CD8-positive, alpha-beta memory T cell (primary cell): ENCODE measurements at places on chromosomes 1 and 21.

GRCh38 chr1:175147569-175147968 lies 45.0 kb downstream of the KIAA0040 start:
- H3K36me3 ChIP-seq, result no peaks in the 10 kb centered on the region
- no peaks in the 10 kb centered on the region for H3K4me1 ChIP-seq
- H3K27ac ChIP-seq, result no peak overlapping the region
- DNase-seq, result no peak

- no peak for DNase-seq
- no peak overlapping the region for H3K27ac ChIP-seq
- no peaks in the 10 kb centered on the region for H3K36me3 ChIP-seq
- no peak overlapping the region for H3K4me3 ChIP-seq
- no peaks in the 10 kb centered on the region for H3K27me3 ChIP-seq
Measured at GRCh38 chr1:242452573-242452972, 71.9 kb downstream of the PLD5 start.

DNA sequence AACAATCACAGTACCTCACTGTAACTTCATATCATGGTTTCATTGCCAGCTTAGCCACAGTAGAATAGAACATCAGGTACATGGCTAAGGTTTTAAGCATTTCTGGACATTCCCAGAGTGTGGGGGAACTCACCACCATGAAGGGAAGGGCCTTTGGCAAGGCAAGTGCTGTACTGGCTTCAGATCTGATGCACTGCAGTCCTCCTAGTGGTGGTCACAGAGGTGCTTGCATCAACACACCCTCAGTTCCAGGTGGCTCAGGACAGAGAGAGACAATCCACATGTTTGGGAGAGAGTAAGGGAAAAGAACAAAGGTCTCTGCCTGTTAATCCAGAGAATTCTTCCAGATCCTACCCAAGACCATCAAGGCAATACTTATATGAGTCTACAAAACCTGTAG lies 528.4 kb upstream of the RGS18 start:
- no peak overlapping the region for H3K4me3 ChIP-seq
- no peaks in the 10 kb centered on the region for H3K27me3 ChIP-seq
- H3K4me1 ChIP-seq, result no peaks in the 10 kb centered on the region
- no peak overlapping the region for H3K27ac ChIP-seq
- DNase-seq, result no peak

DNA sequence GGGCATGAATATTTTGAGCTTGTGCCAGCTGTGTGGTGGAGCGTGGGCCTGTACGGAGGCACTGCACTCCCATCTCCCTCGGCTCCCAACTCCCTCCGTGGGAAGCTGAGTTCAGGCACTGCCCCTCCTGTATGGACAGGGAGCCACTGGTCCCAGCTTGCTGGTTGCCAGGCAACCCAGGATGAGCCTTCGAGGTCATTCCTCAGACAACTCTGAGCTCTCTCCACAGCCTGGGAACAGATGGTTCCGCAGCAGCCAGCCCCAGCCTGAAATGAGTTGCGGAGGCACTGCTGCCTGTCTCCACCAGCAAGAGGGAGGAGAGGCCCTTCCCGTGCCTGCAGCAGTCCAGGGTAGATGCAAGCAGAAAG lies 58.4 kb upstream of the TENT5B start:
- DNase-seq, result no peak
- no peaks in the 10 kb centered on the region for H3K27me3 ChIP-seq
- no peaks in the 10 kb centered on the region for H3K36me3 ChIP-seq
- H3K4me3 ChIP-seq, result no peak overlapping the region
- H3K27ac ChIP-seq, result no peak overlapping the region

GRCh38 chr1:221963742-221964141 lies 221.9 kb upstream of the DUSP10 start:
- no peaks in the 10 kb centered on the region for H3K27me3 ChIP-seq
- no peak overlapping the region for H3K4me3 ChIP-seq
- H3K36me3 ChIP-seq, result no peaks in the 10 kb centered on the region
- no peak overlapping the region for H3K27ac ChIP-seq
- no peak for DNase-seq
- H3K4me1 ChIP-seq, result no peaks in the 10 kb centered on the region

DNA sequence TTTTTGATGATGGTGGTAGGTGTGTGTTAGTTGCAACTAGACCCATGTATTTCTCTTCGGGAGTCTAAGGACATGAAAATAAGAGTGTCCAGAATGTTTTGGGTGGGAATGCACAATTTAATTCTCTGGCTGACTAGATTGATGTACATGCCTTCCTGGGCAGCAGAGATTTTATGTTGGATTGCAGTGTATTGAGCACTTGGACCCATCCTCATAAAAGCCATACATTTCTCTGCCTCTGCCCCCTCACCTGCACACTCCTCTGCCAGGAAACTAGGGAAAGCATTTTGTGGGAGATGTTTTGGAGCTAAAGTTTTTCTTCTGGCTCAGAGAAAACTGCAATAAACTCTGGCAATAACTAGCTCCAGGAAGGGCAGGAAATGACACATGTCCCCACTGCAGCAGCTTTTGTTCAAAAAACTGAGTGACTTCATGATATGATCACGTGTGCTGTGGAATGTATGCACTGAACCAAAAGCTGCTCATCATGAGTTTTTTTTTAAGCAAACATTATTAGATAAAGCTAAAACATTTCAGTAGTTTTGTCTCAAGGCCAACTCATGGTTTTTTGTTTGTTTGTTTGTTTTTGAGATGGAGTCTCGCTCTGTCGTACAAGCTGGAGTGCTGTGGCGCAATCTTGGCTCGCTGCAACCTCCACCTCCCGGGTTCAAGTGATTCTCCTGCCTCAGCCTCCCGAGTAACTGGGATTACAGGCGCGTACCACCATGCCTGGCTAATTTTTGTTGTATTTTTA lies 17.6 kb downstream of the RIT1 start:
- peaks cover 14% of the 10 kb centered on the region for H3K4me1 ChIP-seq
- H3K36me3 ChIP-seq, result peaks cover 4% of the 10 kb centered on the region
- H3K27ac ChIP-seq, result no peak overlapping the region
- DNase-seq, result peak; percentile 32

GRCh38 chr1:184222652-184223052 lies 164.2 kb upstream of the C1orf21 start:
- peak; percentile 4 for DNase-seq
- no peaks in the 10 kb centered on the region for H3K27me3 ChIP-seq
- no peak overlapping the region for H3K27ac ChIP-seq
- no peaks in the 10 kb centered on the region for H3K4me1 ChIP-seq
- H3K4me3 ChIP-seq, result no peak overlapping the region
